Activated CD8-positive, alpha-beta T cell treated with anti-CD3 and anti-CD28 coated beads for 36 hours (primary cell): ENCODE measurements at places on chromosomes 1 and 21. TPM values are rescaled to one million over a fixed set of nuclear protein-coding genes. Genes with fewer than 3 reads are reported as not detected.

DNA sequence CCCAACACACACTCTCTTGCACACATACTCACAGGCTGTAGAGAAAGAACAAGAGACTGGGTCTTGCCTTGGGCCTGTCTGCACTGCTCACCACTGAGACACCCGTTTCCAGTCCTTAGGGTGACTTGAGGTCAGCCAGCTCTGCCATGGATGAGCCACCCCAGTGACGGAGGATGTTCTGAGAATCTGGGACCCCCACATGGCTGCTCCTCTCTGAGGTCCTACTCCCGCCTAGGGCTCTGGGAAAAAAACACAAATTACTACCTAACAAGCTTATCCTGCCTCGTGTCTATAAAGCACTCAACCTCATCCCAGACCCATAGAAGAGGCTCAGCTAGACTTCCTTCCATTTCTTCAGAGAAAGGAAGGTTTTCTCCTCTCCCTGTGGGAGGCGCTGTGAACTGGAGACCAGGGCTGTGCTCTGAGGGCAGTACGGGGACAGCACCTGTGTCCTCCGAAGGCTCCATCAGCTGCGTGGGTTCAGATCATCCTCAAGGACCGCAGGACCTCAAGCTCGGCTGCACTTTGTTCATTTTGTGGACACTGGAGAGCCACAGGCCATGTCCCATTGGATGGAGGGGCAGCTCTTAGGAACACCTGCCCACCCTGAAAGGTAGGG is 4.3 kb upstream of the CLEC20A start:
- no peaks in the 10 kb centered on the region for H3K36me3 ChIP-seq

DNA sequence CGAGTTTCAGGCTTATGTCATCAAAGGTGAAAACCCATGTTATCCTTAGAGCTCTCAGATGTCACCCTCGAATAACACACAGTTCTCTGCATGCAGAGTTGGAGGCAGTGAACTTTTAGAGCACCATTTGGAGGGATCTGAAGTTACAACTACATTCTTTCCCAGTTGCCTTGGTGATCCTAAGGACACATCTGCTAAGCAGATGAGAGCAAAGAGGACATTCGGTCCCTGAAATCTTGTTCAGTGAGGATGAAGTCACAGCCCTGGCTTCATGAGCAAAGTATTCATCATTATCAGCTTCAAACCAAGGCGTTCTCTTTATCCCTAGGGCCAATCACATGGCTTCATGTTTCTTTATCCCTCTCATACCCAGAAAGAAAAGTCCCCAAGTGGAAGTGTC is 23.1 kb upstream of the MCOLN2 start:
- H3K27ac ChIP-seq, result no peak overlapping the region
- no peak overlapping the region for H3K4me3 ChIP-seq
- no peaks in the 10 kb centered on the region for H3K36me3 ChIP-seq
- peaks cover 1% of the 10 kb centered on the region for H3K27me3 ChIP-seq
- DNase-seq, result no peak

- no peaks in the 10 kb centered on the region for H3K4me1 ChIP-seq
- DNase-seq, result no peak
- H3K36me3 ChIP-seq, result no peaks in the 10 kb centered on the region
- H3K27ac ChIP-seq, result no peak overlapping the region
Measured at GRCh38 chr1:187032982-187033692, 204.4 kb downstream of the PLA2G4A start.

DNA sequence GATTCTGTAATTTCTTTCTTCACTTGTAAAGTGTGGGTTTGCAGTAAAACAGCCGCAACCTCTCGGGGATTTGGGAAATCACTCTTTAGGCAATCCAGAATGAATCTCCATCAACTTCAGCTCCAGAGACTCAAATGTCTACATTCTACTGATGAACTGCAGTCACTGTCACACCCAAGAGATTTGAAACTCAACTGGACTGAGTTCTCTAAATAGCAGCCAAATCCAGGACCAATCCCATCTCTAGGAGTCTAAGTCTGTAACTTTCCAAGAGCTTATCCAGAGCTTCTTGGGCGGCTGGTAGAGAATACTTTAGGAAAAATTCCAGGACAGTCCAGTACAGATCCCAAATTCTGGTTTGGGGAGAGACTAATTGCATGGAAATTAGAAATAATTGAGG is 62.9 kb downstream of the ADAMTS1 start:
- no peaks in the 10 kb centered on the region for H3K4me1 ChIP-seq
- H3K36me3 ChIP-seq, result no peaks in the 10 kb centered on the region
- no peak for DNase-seq
- H3K4me3 ChIP-seq, result no peak overlapping the region
- no peak overlapping the region for H3K27ac ChIP-seq

The TEKT2 gene
- 0.34 TPM for total RNA-seq

GRCh38 chr1:22930240-22930912 is 42.3 kb downstream of the LACTBL1 start:
- H3K4me3 ChIP-seq, result no peak overlapping the region
- H3K27ac ChIP-seq, result no peak overlapping the region

DNA sequence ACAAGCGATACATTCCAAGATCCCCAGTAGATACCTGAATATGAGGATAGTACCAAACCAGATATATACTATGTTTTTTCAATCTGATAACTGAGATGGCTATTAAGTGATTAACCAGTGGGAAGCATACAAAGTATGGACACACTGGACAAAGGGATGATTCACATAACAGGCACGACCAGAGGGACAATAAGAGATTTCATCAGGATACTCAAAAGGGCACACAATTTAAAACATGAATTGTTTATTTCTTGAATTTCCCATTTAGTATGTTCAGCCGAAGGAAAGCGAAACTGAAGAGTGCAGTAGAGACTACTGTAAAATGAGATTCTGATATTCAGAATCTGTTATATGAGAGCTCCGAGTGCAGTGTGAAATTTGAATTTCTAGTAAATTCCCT is 10.6 kb downstream of the ZZZ3 start:
- H3K36me3 ChIP-seq, result peaks cover 5% of the 10 kb centered on the region
- no peaks in the 10 kb centered on the region for H3K27me3 ChIP-seq
- peak overlapping the region; percentile 38 for H3K4me3 ChIP-seq
- H3K27ac ChIP-seq, result no peak overlapping the region

DNA sequence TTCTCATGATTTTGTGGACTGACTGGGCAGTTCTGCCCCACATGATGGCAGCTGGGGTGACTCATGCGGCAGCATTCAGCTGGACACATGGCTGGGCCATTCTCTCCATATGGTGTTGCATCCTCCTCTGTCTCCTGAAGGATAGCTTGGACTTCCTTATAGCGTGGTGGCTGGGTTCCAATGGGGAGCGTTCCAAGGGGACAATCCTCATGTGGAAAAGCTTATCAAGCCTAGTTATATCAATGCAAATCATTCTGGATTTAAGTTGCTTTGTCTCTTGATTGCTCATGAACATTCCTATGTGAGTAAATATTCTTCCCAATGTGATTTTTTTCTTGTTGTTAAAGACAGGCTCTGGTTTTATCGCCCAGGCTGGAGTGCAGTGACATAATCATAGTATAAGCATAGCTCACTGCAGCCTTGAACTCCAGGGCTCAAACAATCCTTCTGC is 13.2 kb upstream of the SLC2A1 start:
- no peaks in the 10 kb centered on the region for H3K27me3 ChIP-seq
- H3K4me3 ChIP-seq, result no peak overlapping the region
- H3K4me1 ChIP-seq, result no peaks in the 10 kb centered on the region
- no peak overlapping the region for H3K27ac ChIP-seq

The FAM167B gene
- 0.89 TPM for total RNA-seq

DNA sequence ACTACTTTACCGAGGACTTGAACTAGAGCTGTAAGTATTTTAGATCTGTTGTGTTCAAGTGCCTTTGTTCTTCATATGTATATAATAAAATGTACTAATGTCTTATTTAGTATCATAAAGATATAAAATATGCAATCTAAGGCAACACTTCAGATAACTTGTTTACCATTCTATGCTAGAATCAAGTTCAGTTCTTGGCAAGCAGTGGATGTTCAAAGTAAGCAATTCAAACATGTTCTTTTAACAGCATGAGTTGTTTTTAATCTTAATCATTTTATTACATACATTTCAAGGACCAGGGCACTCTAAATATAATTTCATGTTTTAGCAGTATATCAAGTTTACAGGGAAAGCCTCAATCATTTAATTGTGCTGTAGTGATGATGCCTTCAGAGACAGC is 47.0 kb downstream of the ZC3H11B start:
- no peaks in the 10 kb centered on the region for H3K4me1 ChIP-seq
- no peaks in the 10 kb centered on the region for H3K27me3 ChIP-seq
- no peak overlapping the region for H3K27ac ChIP-seq
- H3K36me3 ChIP-seq, result no peaks in the 10 kb centered on the region
- no peak overlapping the region for H3K4me3 ChIP-seq
- no peak for DNase-seq

DNA sequence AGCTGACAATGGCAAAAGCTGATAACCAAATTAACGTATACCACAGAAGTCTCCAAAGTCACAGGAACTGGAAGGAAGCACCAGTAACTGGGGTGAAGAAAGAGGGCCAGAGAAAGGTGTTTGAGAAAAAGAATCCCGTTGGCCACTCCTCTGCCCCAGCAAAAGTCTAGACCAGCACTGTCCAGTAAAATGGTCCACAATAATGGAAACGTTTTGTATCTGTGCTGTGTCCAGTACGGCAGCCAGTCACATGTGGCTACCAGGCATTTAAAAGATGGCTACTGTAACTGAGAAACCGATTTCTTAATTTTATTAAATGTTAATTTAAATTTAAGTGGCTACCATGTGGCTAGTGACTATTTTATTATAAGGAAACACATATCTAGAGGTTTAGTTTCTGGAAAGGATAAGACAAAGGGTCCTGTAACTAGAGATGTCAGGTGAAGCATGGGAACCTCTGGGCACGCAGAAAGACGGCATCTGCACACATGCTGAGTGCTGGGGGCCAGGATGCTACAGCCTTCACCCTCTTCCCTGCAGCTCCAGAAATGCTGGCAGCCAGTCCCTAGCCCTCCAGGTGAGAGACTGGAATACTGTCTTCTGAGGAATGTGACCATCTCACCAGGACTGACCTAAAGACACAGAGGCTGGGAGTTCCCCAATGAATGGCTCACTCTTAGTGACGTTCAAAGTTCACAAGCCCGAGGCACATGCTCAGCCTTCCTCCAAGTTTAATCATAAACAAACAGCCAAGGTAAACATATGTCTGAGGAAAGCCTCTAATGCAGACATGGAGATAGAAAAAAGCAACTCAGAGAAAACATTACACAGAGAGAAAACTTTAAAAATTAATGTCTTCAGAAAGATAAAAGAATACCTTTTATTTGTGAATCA is 50.7 kb downstream of the JAK1 start:
- peaks cover 14% of the 10 kb centered on the region for H3K36me3 ChIP-seq
- no peak overlapping the region for H3K4me3 ChIP-seq
- H3K27ac ChIP-seq, result no peak overlapping the region
- peaks cover 83% of the 10 kb centered on the region for H3K4me1 ChIP-seq

DNA sequence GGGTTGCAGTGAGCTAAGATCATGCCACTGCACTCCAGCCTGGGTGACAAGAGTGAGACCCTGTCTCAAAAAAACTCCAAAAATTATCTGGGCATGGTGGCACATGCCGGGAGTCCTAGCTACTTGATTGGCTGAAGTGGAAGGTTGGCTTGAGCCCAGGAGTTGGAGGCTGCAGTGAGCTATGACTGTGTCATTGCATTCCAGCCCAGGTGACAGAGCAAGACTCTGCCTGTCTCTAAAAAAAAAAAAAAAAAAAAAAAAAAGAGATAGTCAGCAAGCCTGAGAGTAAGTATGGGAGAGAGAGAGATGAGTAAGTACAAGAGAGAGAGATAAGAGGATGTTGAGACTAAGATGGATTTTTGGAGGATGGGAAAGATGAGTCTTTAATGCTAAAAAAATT is 180.8 kb upstream of the CACYBP start:
- DNase-seq, result no peak
- peaks cover 17% of the 10 kb centered on the region for H3K4me1 ChIP-seq
- H3K36me3 ChIP-seq, result peaks cover 5% of the 10 kb centered on the region
- H3K27ac ChIP-seq, result no peak overlapping the region

GRCh38 chr1:243923292-243924171 is 73.5 kb upstream of the AKT3 start:
- H3K27me3 ChIP-seq, result peaks cover 9% of the 10 kb centered on the region
- no peak for DNase-seq
- no peaks in the 10 kb centered on the region for H3K36me3 ChIP-seq
- H3K4me3 ChIP-seq, result no peak overlapping the region
- no peak overlapping the region for H3K27ac ChIP-seq
- no peaks in the 10 kb centered on the region for H3K4me1 ChIP-seq
